ENCODE measurements at places on chromosomes 12 and 14. TPM values are rescaled to one million over a fixed set of nuclear protein-coding genes. Genes with fewer than 3 reads are reported as not detected.

LRRC9 gene
- not detected for total RNA-seq

DEGS2 gene
- total RNA-seq = 3.4 TPM

TRMT61A gene
- 11.8 TPM for total RNA-seq

DPY19L2 gene
- total RNA-seq = 0.14 TPM

MSI1 gene
- total RNA-seq = not detected

CLEC1B gene
- not detected for total RNA-seq

LRRK2 gene
- 0.56 TPM for total RNA-seq

PLEKHD1 gene
- total RNA-seq = not detected

TMEM119 gene
- 0.05 TPM for total RNA-seq

PDZRN4 gene
- not detected for total RNA-seq

TPH2 gene
- total RNA-seq = not detected

FOXG1 gene
- total RNA-seq = not detected

ABCD2 gene
- total RNA-seq = not detected

PTCSC3 gene
- not detected for total RNA-seq

MGP gene
- total RNA-seq = not detected

SSTR1 gene
- total RNA-seq = not detected

SLC6A15 gene
- total RNA-seq = 13.4 TPM

TAS2R7 gene
- not detected for total RNA-seq

BEGAIN gene
- total RNA-seq = 0.21 TPM

VRTN gene
- not detected for total RNA-seq

GLS2 gene
- total RNA-seq = 6.0 TPM

KRT7 gene
- total RNA-seq = 1,216 TPM

C1QL4 gene
- not detected for total RNA-seq

PLD4 gene
- total RNA-seq = not detected

GXYLT1 gene
- 5.0 TPM for total RNA-seq

FANCM gene
- total RNA-seq = 4.7 TPM

KIF26A gene
- 1.7 TPM for total RNA-seq

SLC38A4 gene
- total RNA-seq = 0.63 TPM

CISTR gene
- not detected for total RNA-seq

MYL2 gene
- not detected for total RNA-seq

ESRRB gene
- total RNA-seq = 0.21 TPM

SLC5A8 gene
- total RNA-seq = not detected

OTX2 gene
- total RNA-seq = not detected

C3AR1 gene
- total RNA-seq = not detected

PIWIL1 gene
- 0.07 TPM for total RNA-seq

ANGEL1 gene
- 6.8 TPM for total RNA-seq

AP5M1 gene
- 17.7 TPM for total RNA-seq

PNP gene
- 138 TPM for total RNA-seq

SPATA7 gene
- total RNA-seq = 2.1 TPM

OASL gene
- 0.51 TPM for total RNA-seq

AKAP3 gene
- not detected for total RNA-seq

GRIN2B gene
- under 0.01 TPM for total RNA-seq

EIF2S3B gene
- total RNA-seq = 0.42 TPM

MAP1LC3B2 gene
- total RNA-seq = not detected

GNB3 gene
- total RNA-seq = 0.92 TPM

FOXN4 gene
- total RNA-seq = not detected

TNFAIP2 gene
- 5.4 TPM for total RNA-seq

KRT78 gene
- total RNA-seq = 2.2 TPM

EPYC gene
- not detected for total RNA-seq

CMA1 gene
- not detected for total RNA-seq

PLEK2 gene
- total RNA-seq = 86.1 TPM

Measured in airway epithelial cell (primary cell).